M059J (cell line): ENCODE measurements at places on chromosomes 16 and 17. TPM values are rescaled to one million over a fixed set of nuclear protein-coding genes. Genes with fewer than 3 reads are reported as not detected.

The NPIPA2 gene
- total RNA-seq, result 0.34 TPM in 1 of 2 replicates, not detected in the other

The PDILT gene
- total RNA-seq, result not detected in 2 replicates

The CFAP97D1 gene
- total RNA-seq, result not detected in 2 replicates

The COTL1 gene
- 270 and 331 TPM in 2 replicates for total RNA-seq

The GALR2 gene
- total RNA-seq, result 0.30 and 0.96 TPM in 2 replicates

The SPPL2C gene
- total RNA-seq, result not detected in 2 replicates

The ZMYND15 gene
- total RNA-seq, result not detected in 2 replicates

The SLC13A2 gene
- not detected in 2 replicates for total RNA-seq

The DUSP14 gene
- total RNA-seq, result 71.2 and 94.7 TPM in 2 replicates

The TUFM gene
- 121 and 131 TPM in 2 replicates for total RNA-seq

The TMEM97 gene
- 31.4 and 41.8 TPM in 2 replicates for total RNA-seq

The KCNG4 gene
- not detected in 2 replicates for total RNA-seq

The ATAD5 gene
- 3.1 and 4.5 TPM in 2 replicates for total RNA-seq

The DNAAF8 gene
- 0.81 and 1.4 TPM in 2 replicates for total RNA-seq

The TBC1D3C gene
- total RNA-seq, result 1.1 and 1.7 TPM in 2 replicates

The SDR42E1 gene
- 0.64 and 1.3 TPM in 2 replicates for total RNA-seq

The UBN1 gene
- total RNA-seq, result 22.8 and 48.3 TPM in 2 replicates

The PRAC2 gene
- not detected in 2 replicates for total RNA-seq

The CORO7 gene
- total RNA-seq, result 8.7 and 13.1 TPM in 2 replicates

The BLMH gene
- 18.9 and 33.6 TPM in 2 replicates for total RNA-seq

The VASN gene
- 69.9 and 115 TPM in 2 replicates for total RNA-seq

The CMTM1 gene
- 2.1 and 3.8 TPM in 2 replicates for total RNA-seq

The SETD1A gene
- 1.4 and 3.9 TPM in 2 replicates for total RNA-seq

The SPNS3 gene
- total RNA-seq, result 0.05 TPM in 1 of 2 replicates, not detected in the other

The AANAT gene
- not detected in 2 replicates for total RNA-seq

The PYY gene
- total RNA-seq, result not detected in 2 replicates

The ITGAD gene
- total RNA-seq, result 0.05 TPM in 1 of 2 replicates, not detected in the other

The NOD2 gene
- 0.07 and 0.34 TPM in 2 replicates for total RNA-seq

The GP1BA gene
- total RNA-seq, result 0.05 TPM in 1 of 2 replicates, not detected in the other

The CDK5R1 gene
- 2.8 and 3.7 TPM in 2 replicates for total RNA-seq

The KCNH4 gene
- total RNA-seq, result not detected in 2 replicates

The SHCBP1 gene
- 32.0 and 62.4 TPM in 2 replicates for total RNA-seq

The CDK12 gene
- total RNA-seq, result 21.5 and 30.7 TPM in 2 replicates

The HAPSTR1 gene
- 29.5 and 48.5 TPM in 2 replicates for total RNA-seq

The TLCD1 gene
- 9.4 and 11.2 TPM in 2 replicates for total RNA-seq

The PRKCA gene
- 8.3 and 17.9 TPM in 2 replicates for total RNA-seq

The ZNF469 gene
- total RNA-seq, result 0.32 and 0.37 TPM in 2 replicates

The B9D1 gene
- total RNA-seq, result 20.6 and 31.7 TPM in 2 replicates

The CWC25 gene
- 7.8 and 8.9 TPM in 2 replicates for total RNA-seq

The TBC1D3H gene
- total RNA-seq, result not detected in 2 replicates

The CHST5 gene
- not detected in 2 replicates for total RNA-seq

The PRAC1 gene
- not detected in 2 replicates for total RNA-seq

The HOXB7 gene
- 20.0 and 23.3 TPM in 2 replicates for total RNA-seq

The KRT40 gene
- total RNA-seq, result not detected in 2 replicates

The KRTAP2-2 gene
- total RNA-seq, result not detected in 2 replicates

The LGALS9 gene
- 96.1 and 113 TPM in 2 replicates for total RNA-seq

The CCL18 gene
- not detected in 2 replicates for total RNA-seq

The CIITA gene
- total RNA-seq, result 0.71 and 1.0 TPM in 2 replicates

The ENPP7 gene
- total RNA-seq, result not detected in 2 replicates

The CRHR1 gene
- total RNA-seq, result not detected in 2 replicates

The SEC14L5 gene
- total RNA-seq, result 0.02 TPM in 1 of 2 replicates, not detected in the other

The KANSL1 gene
- 18.4 and 30.7 TPM in 2 replicates for total RNA-seq

The TGFB1I1 gene
- total RNA-seq, result 32.8 and 37.5 TPM in 2 replicates

The PLA2G10 gene
- total RNA-seq, result not detected in 2 replicates
